ENCODE measurements at places on chromosomes 6 and 20.

- DNase-seq: no peak
These were observed 87.3 kb upstream of the NHSL1 start for GRCh38 chr6:138586638-138587037.

- DNase-seq: no peak
These were observed 413.5 kb downstream of the BCKDHB start for GRCh38 chr6:80519811-80520594.

GRCh38 chr6:167996424-167997199, 859 bp upstream of the KIF25 start:
- no peak for DNase-seq

DNA sequence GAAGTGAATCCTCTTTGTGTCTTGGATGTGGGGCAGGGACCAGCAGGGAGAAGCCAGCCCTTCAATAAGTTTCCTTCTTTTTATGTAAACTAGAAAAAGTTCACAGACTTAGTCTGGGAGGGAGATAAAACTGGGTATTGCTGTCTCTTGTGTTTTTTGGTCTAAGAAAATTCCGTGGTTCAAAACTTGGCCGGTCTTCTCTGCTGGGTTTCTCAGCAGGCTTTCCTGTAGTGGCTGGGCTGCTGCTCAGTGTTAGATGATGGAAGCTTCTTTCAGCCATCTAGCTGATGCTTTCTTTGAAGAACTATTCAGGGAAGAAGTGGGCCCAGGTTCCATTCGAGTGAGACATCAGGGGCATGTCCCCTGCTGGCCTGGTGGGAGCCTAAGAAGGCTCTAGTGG, 70.7 kb upstream of the SCP2D1 start:
- no peak for DNase-seq

DNA sequence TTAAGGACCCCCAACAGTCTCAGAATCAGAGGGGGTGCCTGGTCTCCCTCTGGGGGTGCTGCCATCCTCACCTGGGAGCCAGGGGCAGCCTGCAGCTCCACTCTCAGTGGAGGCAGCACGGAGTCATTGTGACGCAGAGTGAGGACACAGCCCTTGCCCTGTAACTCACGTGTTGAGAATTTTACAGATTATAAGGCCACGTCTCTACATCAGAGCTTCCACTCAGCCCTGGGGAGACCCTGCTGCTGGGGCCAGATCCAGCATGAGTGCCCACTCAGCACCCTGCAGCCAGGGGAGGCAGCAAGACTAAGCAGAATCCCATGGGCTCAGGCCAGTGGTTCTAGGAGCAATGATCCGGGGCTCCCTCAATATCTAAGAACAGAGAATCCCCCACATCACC, 137.4 kb upstream of the AFDN start:
- no peak for DNase-seq

- peak; percentile 100 for DNase-seq
These were observed at the start of gene SPAG4 for GRCh38 chr20:35615667-35616464. SPAG4 (plus strand) TSS chr20:35615829; CDS start chr20:35616004, 175 bp downstream.

GRCh38 chr6:153043719-153044118, 41.2 kb upstream of the MTRF1L start:
- no peak for DNase-seq

GRCh38 chr6:35381132-35381531, 38.8 kb downstream of the PPARD start:
- DNase-seq: no peak

GRCh38 chr20:57393321-57394120, 2.3 kb downstream of the RBM38 start:
- no peak for DNase-seq

DNA sequence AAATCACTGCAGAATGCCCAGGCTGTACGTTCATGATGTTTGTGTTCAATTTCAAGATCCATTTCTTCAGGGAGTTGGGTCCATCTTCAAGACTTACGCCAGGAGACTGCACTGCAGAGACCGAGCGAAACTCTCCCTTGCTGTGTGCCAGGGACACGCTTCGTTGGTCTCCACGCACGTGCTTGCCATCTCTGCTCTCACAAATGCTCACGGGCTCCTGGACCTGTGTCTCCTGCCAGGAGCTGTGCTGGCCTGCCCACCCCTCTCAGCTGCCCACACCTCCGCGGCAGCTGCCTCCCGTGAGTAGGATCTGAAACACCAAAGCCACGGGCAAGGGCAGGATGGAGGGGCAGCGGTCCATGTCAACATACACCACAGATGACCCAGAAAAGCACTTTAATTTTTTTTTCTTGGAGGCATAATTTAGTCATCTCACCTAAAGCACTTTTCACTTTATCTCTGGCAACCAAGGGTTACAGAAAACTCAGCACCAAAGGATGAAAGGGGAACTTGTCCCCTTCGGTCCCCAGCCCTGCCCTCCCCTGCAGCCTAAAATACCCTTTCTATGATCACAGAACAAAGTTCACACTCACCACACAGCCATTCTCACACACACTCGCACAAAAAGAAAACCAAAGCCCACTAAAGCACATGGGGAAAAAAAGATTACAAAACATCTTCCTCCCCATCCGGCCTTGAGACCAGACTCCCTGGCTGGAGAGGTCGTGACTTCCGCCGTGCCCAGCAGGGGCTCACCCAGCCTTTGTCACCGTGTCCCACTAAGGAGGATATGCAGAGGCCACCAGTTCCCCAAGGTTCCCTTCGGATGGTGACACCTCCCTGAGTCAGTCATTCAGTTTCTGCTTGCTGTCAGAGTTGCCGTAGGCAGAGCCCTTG, 137.9 kb downstream of the AGPAT4 start:
- no peak for DNase-seq

DNA sequence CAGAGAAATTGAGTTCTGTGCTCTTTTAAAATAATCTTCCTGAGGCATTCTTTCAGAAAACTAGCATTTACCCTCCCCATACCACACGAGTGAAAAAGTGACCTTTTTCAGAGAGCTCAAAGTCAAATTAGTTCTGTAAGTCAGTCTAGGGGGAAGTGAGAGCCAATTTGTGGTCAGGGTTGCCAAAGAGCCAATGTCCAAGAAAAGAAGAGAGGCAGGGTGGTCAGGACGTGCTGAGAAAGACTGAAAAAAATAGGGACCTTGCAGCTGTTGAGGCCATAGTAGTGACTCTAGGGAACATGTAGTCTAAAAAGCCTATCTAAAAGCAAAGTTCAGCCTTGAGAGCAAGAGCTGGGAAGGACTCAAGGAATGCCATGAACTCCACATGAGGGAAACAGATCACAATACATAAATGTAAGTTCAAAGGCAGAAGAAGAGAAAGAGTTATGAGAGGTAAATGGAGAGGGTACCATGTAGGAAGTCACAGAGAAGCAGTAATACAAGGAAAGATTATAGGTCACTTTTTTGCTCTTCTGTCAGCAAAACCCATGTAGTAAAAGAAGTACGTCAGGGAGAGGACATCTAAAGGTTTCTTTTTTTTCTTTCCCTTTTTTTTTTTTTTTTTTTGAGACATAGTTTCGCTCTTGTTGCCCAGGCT, 565.1 kb upstream of the FLRT3 start:
- DNase-seq: no peak

GRCh38 chr6:28003059-28003458, 46.0 kb downstream of the OR2B6 start:
- DNase-seq: no peak

DNA sequence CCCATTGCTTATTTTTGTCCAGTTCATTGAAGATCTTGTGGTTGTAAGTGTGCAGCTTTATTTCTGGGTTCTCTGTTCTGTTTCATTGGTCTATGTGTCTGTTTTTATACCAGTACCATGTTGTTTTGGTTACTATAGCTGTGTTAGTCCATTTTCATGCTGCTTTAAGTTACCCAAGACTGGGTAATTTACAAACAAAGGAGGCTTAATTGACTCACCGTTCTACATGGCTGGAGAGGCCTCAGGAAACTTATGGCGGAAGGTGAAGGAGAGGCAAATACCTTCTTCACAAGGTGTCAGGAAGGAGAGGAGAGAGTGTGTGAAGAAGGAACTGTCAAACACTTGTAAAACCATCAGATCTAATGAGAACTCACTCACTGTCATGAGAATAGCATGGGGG, 29.9 kb upstream of the FERMT1 start:
- DNase-seq: no peak
